ENCODE measurements at places on chromosomes 7 and 10.

DNA sequence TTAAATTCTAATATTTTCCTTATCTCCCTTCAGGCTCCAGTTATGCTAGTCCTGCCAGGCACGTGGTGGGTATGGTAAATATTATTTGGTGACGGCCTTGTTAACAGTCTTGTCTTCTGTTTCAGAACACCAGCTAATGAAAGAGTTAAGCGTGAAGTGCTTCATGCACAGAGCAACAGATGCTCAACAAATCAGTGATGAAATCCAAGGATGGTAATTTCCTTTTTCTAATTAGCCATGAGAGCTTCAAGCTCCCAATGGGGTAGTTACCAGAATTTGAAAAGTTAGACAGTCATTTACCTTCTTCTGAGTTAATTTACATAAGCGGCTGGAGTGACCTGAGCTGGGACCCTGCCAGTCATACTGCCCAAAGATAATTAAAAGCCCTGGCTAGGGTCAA is 1.9 kb upstream of the OTUD1 start:
- no peak for DNase-seq

- no peak for DNase-seq
Observed at GRCh38 chr7:97107192-97107800, 10.2 kb upstream of the SDHAF3 start.

DNA sequence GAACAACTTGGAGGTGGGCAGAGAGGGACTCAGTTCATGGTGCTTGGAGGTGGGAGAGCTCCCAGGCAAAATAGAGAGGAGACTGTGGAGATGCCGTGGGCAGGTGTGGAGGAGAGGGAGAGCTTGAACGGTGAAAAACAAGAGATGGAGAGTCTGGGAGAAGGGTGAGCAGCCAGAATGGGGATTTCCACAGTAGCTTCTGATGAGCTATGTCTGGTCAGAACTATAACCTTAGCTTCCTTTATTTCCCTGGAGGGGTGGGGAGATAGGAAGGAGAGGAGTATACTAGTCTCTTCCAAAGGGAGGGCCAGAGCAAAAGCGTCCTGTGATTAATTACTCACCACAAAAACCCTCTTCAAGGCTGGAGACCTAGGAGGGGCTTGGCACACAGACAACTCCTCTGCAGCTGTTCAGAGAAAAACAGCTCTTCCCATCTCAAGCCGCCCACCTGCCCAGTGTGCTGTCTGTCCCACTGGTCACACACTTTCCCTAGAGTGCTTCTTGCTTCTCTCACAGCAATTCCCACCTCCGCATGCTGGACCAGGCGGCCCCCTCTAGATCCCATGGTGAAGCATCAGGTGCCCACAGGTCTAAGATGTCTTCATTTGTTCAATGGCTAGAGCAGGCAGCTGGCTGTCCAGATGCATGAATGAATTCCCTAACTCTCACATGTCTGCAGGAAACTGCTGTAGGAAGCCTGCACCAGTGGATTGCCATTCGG is 41.9 kb downstream of the TAS2R41 start:
- no peak for DNase-seq

DNA sequence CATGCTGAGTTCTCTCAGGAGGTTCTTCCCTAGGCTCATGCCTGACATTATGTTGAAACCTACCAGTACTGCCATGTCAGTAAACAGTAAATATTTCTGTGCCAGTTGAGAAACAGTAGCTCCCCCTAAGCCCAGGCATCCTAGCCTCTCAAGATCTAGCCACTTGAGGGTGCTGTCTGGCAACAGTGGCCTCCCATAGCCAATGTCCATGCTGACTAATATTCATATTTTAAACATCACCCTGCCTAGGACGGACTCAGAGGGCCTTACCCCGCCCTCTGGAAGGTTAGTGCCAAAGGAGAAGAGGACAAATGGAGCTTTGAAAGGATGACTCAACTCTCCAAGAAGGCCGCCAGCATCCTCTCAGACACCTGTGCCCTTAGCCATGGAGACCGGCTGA is 7.7 kb downstream of the ACSM6 start:
- no peak for DNase-seq

DNA sequence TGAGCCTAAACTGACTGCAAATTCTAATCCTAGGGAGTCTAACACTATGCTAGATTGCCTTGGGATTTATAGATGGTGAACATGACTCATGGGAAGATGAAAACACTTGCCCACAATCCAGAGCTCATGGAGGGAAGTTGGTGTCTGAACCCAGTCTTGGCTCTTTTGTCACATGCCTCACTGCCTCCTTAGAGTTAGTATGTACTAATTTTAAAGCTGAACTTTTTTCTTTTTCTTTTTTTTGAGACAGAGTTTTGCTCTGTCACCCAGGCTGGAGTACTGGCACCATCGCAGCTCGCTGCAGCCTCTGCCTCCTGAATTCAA is 14.4 kb downstream of the MRPL32 start:
- no peak for DNase-seq
